ENCODE measurements at places on chromosomes 6 and 20.

GRCh38 chr6:132390017-132390416 lies 11.3 kb downstream of the MOXD1 start:
- no peak for DNase-seq

- no peak for DNase-seq
Measured at GRCh38 chr20:45937765-45938164, 3.3 kb downstream of the PCIF1 start.

DNA sequence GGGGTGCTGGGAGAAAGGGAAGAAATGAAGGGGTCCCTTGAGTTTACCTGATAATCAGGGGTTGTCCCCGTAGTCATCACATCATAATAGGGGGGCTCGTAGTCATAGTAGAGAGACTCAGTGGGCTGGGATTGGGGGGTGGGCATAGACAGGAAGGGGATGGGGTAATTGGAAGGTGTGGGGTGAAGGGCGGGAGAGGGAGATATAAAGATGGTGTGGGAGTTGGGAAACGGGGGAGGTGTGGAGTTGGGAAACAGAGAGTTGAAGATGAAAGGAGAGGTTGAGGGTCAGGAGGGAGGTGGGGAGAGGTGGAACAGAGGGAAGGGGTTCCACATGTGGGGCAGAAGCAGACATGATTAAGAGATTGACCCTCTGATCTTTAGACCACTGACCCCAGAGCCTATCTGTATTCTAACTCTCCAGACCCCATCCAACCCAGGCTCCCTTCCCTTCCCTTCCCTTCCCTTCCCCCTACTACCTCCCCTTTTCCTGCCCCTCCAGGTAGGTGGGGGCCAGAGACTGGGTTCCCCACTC lies 6.5 kb downstream of the COL11A2 start:
- no peak for DNase-seq

DNA sequence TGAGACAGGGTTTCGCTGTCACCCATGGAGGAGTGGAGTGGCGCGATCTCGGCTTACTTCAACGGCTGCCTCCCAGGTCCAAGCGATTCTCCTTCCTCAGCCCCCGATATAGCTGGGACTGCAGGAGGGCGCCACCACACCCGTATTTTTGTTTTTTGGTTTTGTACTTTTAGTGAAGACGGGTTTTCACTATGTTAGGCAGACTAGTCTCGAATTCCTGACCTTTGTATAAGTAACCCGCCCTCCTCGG lies 115.4 kb upstream of the BTN3A2 start:
- no peak for DNase-seq

GRCh38 chr6:119978274-119978889 lies 628.8 kb upstream of the MAN1A1 start:
- DNase-seq = no peak

GRCh38 chr6:27811451-27811772 lies 100.8 kb downstream of the OR2B2 start:
- no peak for DNase-seq

- DNase-seq = no peak
Measured at GRCh38 chr6:88804701-88805100, 158.7 kb downstream of the RNGTT start.

- no peak for DNase-seq
Measured at GRCh38 chr6:125753218-125753936, 3.9 kb downstream of the HEY2 start.

DNA sequence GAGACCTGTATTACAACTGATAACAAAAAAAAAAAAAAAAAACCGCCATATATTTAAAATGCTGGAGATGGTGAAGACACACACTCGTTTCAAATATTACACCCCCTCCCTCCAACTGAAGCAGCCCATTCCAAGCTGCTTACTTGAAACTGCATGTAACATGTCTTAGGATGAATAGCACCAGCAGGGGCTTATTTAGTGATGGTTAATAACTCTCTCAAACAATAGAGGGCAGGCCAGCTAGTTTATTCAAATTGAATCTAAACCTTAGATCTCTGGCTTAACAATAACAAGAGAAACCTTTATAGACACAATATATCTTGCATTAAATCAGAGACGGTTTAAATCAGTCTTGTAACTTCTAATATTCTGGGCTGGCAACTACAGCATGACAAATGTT lies 9.3 kb upstream of the JPH2 start:
- DNase-seq = no peak

DNA sequence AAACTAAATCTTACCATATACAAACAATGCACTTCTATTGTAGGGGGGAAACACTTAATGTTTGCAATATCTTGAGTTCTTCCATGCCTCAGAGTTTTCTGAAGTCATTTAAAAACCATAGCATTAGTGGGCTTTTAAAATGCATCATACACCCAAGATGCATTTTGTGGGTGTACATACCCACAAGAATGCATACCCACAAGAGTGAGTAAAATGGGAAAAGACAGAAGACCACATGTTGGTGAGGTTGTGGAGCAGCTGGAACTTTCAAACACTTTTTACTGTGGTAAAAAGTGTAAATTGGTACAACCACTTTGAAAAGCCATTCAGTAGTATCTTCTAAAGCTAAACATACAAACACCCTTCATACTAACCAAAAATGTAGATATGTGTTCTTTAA lies 57.5 kb downstream of the CYB5R4 start:
- no peak for DNase-seq

DNA sequence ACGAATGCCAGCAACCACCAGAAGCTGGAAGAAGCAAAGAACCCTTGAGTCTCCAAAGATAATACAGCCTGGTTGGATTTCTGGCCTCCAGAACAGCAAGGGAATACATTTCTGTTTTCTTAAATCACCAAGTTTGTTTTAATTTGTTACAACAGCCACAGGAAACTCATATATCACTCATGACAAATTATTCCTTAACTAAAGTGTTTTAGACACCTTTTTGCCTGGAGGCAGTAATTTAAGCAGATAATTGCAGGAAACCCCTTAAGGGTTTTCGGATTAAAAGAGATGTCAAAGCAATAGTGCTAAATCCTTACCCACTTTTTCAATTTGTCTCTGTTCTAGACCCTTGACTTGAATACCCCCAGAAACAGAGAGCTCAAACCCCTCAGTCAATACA lies 1050.0 kb downstream of the EPHA7 start:
- no peak for DNase-seq

DNA sequence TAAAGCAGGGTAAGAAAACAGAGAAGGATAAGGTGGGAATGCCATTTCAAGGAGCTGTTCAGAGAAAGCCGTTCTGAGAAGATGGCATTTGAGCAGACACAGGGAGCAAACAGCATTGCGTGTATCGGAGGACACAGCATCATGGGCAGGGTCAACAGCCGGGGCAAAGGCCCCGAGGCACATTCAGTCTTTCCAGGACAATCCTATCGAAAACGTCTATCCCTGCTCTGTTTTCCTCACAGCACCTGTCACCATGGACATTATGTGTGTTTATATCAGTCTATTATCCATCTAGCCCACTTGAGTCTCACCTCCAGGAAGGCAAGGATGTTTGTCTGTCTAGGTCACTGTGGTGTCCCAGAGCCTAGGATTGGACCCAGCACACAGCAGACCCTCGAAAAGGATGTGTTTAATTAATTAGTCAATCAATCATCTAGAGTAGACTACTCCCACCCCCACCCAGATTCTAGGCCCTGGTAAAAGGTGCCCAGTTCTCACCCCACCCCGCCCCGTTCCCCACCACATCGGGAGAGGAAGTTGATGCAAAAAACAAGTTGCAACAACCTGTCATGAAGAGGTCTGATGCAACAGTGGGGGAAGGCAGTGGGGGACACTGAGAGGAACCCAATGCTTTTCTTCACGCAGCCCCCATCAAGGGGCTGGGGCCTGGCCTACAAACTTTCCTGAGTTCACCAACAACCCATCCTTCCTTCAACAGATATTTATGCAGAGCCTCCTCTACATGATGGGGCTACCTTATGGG lies 66.6 kb downstream of the PREX1 start:
- no peak for DNase-seq

- no peak for DNase-seq
Measured at GRCh38 chr20:15561070-15561569, 1012.1 kb downstream of the KIF16B start.

DNA sequence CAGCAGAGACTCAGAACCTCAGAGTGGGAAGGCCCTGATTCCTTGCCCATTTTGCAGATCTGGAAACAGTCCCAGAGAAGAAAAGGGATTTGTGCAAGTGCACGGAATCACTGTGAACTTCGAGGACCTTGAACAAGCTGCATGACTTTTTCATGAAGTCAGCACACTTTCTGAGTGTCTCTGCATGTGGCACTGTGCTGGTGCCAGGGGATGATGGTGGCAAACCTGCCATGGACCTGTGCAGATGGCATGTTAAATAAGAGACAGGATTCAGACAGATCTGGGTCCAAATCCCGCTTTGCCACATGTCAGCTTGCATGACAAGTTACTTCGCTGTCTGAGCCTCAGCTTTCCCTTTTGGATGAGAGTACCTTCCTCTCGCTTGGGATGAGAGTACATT lies 26.8 kb downstream of the ZNF831 start:
- no peak for DNase-seq

DNA sequence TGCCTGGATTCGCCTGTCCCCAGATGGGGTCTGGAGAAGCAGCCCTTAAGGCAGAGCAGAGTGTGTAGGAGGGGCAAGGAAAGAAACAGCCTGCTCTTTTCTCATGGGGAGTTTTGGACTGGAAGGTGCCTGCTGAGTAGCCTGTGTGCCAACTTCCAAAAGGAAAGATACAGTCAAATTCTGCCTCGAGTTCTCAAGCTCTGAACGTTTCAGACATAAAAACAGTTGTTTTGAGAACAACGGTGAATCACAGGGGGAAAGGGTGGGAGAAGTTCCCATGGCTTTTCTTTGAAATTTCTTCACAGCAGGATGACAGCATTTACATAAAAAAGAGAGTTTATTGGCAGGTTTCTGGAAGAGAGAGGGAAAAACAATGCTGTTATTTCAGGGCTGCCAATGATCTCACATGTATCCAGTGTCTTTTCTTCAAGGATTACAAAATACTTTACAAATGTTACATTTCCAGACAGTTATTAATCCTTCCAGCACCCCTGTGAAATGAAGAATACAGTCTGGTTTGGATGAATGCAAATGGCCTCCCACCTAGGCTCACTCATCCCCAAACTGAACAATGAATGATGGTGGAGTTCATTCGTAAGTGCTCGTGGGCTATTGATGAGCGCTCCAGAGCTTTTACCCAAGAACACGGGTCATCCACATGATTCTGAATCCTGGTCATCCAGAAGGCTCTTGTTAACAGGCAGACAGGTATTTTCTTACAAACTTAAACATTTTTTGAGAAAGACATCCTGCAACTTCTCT lies 33.8 kb upstream of the ECI2 start:
- DNase-seq = no peak

- no peak for DNase-seq
Measured at GRCh38 chr20:47118641-47119040, 224.0 kb downstream of the EYA2 start.

DNA sequence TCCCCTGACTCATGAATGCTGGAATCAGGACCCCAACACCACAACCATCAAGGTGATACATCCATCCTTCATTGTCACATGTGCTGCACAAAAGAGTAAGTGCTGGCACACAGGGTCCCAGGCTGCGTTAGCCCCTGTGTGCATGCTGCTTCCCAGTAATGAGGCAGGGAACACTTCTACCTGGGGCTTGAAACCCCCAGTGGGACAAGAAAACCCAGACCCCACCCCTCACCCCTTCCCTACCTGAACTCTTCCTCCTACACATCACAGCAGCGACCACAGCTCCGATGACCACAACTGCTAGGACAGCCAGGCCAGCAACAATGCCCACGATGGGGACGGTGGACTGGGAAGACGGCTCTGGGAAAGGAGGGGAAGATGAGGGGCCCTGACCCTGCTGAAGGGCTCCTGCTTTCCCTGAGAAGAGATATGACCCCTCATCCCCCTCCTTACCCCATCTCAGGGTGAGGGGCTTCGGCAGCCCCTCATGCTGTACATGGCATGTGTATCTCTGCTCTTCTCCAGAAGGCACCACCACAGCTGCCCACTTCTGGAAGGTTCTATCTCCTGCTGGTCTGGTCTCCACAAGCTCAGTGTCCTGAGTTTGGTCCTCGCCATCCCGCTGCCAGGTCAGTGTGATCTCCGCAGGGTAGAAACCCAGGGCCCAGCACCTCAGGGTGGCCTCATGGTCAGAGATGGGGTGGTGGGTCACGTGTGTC lies 2.0 kb downstream of the HLA-B start:
- DNase-seq = no peak

GRCh38 chr6:624979-625378 lies 31.9 kb downstream of the HUS1B start:
- peak; percentile 21 for DNase-seq

- peak; percentile 16 for DNase-seq
Measured at GRCh38 chr6:118999494-119000040, 64.6 kb upstream of the MCM9 start.

GRCh38 chr6:36822506-36823269 lies 16.6 kb downstream of the CPNE5 start:
- DNase-seq = no peak

DNA sequence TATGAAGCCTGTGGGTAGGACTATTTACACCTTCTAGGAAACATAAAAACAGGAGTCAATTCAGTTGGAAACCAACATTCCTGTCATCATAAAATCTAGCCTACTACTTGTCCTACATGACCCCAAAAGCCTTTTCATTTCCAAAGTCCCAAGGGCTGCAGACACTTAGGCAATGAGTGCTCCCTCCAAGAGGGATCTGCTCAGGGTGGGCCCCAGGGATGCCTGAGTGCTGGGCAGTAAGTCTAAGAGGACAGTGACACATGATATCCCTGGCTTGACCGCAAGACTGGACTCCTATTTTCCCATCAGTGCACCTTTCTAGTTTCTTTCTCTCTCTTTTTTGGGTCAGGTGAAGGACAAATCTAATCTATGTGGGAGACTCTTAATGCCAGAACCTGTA lies 1101.3 kb downstream of the GRIK2 start:
- no peak for DNase-seq

GRCh38 chr20:33165416-33166055 lies 2.4 kb upstream of the BPIFA2 start:
- DNase-seq = no peak

DNA sequence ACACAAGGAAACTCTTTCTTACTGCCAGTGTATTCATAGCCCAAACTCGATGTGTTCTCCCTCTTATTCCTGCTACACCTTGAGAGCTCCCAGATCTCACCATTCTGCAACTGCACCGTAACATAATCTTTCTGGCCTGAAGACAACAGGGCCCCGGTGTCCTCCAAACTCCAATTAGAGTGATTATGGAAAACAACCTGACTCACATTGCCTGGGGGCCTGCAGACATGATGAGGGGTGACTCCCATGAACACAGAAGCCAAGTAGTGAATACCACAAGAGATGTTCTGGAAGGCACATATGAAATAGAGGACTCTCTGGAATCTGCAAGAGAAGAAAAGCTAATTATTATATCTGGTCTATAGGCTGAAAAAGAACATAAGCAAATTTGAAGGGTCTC lies 19.7 kb downstream of the SLC22A16 start:
- no peak for DNase-seq

GRCh38 chr6:138428944-138429598 lies 25.0 kb downstream of the HEBP2 start:
- DNase-seq = peak; percentile 63

GRCh38 chr6:156068881-156069280 lies 613.2 kb upstream of the NOX3 start:
- DNase-seq = no peak

GRCh38 chr6:36692220-36692619 lies 5.4 kb upstream of the RAB44 start:
- no peak for DNase-seq

GRCh38 chr20:45041464-45042337 lies 59.2 kb downstream of the KCNS1 start:
- peak; percentile 8 for DNase-seq

- DNase-seq = peak; percentile 35
Measured at GRCh38 chr6:131980791-131981623, 29.8 kb upstream of the CCN2 start.

GRCh38 chr6:120056085-120056484 lies 706.5 kb upstream of the MAN1A1 start:
- DNase-seq = no peak
